DMS 273 treated with DMSO at 0.1 percent for 48 hours (cell line): ENCODE measurements at places on chromosomes 11 and 22.

- DNase-seq: no peak
These were observed 3.8 kb downstream of the MPEG1 start for GRCh38 chr11:59208956-59209355.

DNA sequence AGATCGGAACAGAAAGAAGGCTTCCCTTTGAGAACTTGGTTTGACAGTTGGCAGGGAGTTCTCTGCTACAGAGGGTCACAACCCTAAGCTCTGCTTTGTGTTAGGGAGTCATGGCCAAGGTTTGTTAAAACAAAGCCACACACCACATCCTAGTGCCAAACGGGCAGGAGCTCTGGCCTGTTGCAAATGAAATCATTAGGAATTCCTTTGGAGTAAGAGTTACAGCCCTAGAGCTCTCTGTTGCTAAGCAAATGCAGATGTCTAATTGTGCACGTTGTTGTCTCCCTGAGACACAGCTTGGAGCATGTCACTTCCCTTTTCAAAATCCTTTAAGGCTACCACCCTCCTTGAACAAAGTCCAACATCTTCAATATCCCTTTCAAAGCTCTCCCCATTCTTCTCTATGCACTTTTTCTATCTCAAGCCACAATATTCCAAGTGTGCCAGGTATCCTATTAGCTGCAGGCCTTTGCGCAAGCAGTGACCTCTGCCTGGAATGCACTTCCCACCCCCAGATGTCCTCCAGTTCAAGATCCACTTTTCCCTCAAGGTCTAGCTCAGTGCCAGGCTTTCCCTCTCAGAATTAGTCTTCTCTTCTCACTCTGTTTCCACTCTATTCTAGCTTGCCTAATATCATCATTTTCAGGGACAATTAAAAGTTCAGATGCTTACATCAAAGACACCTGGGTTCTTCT, 253.7 kb upstream of the POU2AF2 start:
- DNase-seq: no peak

- no peak for DNase-seq
These were observed 58.3 kb downstream of the MRTFA start for GRCh38 chr22:40578171-40578570.

- no peak for DNase-seq
These were observed 241.9 kb upstream of the CTSC start for GRCh38 chr11:88579466-88579865.

GRCh38 chr11:66854729-66855211, 2.1 kb upstream of the LRFN4 start:
- DNase-seq: no peak

GRCh38 chr11:64853709-64854108, 9.3 kb upstream of the CDC42BPG start:
- no peak for DNase-seq

- no peak for DNase-seq
These were observed 139.5 kb downstream of the SOX6 start for GRCh38 chr11:16216831-16217230.

DNA sequence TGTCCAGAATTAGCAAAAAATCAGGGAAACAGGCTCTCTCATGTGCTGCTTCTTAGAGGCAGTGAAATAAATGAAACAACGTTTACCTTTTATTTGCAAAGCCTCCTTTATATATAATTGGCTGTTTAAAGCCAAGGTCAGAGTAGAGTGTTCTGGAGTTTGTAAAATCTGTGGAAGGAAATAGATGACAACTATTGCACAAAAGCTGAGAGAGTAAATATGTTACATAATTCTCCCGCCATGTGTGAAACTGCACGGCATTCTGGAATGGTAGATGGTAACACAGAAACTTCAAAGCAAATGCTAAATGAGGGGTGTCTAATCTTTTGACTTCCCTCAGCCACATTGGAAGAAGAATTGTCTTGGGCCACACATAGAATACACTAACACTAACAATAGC, 51.5 kb upstream of the FGF3 start:
- no peak for DNase-seq

DNA sequence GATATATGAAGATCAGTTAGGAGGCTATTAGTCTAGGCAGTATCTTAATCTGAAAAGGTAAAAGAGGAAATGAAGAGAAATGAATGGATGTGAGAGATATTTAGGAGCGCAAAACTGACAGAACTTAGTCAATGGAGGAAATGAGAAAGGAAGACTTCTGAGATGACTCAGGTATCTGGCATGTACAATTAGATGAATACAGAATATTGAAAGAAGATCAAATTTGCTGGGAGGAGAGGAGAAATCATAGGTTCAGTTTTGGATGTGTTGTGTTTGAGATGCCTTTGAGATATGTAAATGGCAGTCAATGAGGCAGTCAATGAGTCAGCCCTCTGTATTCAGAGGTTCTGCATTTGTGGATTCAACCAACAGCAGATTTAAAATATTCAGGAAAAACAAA, 42.9 kb upstream of the GAB2 start:
- no peak for DNase-seq

- no peak for DNase-seq
These were observed 28.8 kb upstream of the SHANK2 start for GRCh38 chr11:71281204-71281603.

DNA sequence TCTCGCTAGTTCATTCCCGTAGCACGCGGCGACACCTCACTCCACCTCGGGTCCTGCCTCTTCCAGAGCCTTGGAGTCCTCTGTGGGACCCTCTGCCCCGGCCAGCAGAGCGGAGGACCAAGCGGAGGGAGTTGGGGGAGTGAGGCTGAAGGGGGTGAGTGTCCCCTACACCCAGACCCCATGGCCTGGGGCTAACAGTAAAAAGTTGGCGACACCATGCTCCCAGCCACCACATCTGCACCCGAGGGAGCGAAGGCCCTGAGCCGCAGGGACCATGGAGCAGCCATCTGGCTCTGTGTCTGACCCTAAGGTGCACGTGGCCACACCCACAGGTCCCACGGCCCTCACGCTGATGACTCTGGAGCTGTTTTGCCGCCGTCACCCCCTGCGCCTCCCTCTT, 293.8 kb downstream of the BRD1 start:
- no peak for DNase-seq

DNA sequence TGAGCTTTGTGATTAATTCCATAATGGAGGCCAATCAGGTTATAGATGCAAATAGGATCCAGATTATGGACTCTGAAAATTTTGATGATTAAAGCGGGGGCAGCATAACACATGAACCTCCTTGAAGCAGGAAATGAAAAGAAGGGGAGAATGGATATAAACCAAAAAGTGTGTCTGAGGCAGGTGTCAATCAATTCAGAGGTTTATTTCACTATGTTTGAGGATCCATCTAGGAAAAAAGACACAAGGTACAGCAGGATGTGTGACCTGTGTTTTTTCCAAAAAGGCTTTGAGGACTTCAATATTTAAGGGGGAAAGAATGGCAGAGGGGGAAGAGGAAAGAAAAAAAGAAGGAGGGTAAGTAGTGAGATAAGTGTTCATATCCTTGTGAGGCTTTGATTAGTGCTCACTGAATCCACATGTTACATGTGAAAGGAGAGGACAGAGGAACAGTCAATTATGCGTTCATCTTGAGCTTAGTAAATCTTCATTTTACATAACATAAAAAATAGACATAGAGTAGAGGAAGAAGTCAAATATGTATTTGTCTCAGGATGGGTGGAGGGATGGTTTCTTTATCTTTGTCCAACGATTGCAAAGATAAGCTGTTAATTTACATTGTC, 34.1 kb downstream of the MS4A2 start:
- DNase-seq: no peak

GRCh38 chr11:59501931-59502330, 1.4 kb upstream of the OR4D11 start:
- no peak for DNase-seq

DNA sequence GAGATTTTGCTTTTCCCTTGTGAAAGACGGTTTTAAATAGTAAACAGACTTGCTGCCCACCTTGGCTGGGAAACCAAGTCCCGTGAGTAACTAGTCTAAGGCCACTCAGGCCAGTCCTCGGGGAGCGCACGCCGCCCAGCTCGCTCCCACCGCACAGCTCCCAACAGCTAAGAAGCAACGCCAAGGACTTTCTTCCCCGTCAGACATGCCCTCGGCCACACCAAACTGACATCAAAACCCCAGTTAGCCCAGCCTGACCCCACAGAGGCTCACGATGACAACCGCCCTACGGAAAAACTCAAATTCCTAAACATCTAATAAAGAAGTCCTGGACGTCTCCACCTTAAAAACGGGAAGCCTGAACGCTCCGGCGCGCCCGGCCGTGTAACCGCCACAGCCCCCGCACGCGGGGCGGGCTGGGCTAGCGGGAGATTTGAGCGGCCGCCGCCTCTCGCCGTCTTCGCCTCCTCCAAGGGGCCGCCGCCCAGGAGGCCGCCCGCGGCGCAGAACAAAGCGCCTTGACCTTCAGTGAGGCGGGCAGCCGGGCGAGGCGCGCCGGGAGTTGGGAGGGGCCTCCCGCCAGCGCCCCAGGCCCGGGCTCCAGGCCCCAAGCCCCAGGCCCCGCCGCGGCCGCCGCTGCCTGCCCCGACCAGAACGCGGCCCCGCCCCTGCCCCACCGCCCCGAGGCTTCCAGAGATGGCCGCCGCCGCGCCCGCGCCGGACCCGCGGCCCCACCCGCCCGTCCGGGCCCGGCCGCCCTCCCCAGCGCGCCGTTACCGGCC, 486 bp downstream of the NAP1L4 start:
- DNase-seq: no peak

GRCh38 chr22:35888181-35888870, 140.3 kb downstream of the RBFOX2 start:
- DNase-seq: no peak

- DNase-seq: no peak
These were observed 32.2 kb downstream of the TSPAN18 start for GRCh38 chr11:44758983-44759382.

DNA sequence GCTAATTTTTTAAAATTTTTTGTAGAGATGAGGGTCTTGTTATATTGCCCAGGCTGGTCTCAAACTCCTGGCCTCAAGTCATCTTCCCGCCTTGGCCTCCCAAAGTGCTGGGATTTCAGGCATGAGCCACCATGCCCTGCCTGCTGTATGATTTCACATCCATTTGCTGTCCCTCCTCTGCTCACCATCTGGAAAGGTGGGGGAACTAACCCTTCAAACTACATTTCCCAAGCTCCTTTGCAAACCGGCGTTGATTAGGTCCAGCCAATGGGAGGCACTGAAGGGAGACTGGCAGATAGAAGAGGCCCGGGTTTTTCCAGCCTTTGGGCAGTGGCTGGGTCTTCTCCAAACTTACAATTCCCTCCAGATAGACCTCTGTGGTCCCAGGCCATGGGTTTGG, 19.3 kb downstream of the RFPL1 start:
- DNase-seq: peak; percentile 70

DNA sequence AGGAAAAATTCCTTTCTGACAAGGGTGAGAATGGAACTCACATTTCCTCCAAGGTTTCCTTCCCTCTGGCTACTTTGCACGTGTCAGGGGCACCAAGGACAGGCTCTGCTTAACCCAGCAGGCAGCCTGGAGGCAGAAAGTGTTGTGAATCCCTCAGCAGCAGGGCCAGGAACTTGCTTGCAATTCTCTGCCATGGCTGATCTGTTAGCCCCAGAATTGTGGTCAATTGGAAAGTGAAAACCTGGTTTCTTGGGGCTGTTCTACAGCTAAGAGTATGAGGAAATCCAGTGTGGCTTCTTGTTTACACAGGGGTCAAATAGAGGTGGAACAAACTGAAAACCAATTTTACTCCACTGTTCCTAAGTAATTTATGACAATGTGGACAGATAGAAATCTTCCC, 38.3 kb upstream of the CEP295 start:
- DNase-seq: no peak

DNA sequence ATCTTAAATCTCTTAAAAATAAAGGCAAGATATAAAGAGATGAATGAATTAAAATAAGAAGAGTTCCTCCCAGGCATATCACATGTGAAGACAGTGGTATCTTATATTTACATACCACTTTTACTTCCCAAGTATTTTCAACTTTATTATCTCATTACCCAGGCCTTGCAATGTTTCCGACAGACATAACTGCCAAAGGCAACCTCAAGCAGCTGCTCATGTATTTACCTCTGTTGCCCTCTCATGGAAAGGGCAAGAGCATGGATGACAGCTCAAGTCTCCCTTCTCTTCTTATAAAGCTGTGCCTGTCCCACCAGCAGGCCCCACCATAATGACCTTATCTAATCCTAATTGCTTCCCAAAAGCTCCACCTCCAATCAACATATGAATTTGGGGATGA, 894.2 kb downstream of the NTM start:
- DNase-seq: no peak

DNA sequence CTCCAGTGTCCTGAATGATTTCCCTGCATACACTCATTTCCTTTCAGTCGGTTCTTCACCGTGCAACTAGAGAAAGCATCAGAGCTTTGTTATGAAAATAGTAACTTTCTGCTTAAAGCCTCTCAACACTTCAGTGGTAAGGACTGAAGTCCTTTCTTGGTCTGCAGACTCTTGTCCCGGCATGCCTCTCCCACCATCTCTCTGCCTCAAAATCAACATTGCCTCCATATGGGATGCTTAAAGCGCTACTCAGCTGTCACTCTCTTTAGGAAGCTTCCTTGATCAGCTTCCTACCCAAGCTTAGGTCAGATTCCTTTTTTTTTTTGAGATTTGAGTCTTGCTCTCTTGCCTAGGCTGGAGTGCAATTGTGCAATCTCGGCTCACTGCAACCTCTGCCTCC, 36.7 kb downstream of the APLP2 start:
- no peak for DNase-seq

DNA sequence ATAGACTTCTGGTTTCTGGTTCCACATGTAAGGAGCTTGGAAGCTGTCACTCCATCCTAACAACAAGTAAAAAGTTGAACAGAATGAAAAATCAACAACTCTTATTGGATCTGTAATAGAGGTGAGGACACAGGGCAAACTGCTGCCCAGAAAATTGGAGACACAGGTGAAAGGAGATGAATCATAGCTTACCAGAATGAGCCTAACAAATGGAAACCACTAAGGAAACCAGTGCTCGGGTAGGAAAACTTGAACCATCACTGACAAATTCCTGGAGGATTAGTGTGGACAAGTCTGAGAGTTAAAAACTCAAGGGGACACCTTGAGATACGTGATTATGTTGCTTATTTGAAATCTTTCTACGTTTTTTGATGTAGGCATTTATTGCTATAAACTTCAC, 52.1 kb downstream of the GDPD4 start:
- no peak for DNase-seq
